ENCODE measurements at places on chromosomes 16 and 17. TPM values are rescaled to one million over a fixed set of nuclear protein-coding genes. Genes with fewer than 3 reads are reported as not detected.

DNA sequence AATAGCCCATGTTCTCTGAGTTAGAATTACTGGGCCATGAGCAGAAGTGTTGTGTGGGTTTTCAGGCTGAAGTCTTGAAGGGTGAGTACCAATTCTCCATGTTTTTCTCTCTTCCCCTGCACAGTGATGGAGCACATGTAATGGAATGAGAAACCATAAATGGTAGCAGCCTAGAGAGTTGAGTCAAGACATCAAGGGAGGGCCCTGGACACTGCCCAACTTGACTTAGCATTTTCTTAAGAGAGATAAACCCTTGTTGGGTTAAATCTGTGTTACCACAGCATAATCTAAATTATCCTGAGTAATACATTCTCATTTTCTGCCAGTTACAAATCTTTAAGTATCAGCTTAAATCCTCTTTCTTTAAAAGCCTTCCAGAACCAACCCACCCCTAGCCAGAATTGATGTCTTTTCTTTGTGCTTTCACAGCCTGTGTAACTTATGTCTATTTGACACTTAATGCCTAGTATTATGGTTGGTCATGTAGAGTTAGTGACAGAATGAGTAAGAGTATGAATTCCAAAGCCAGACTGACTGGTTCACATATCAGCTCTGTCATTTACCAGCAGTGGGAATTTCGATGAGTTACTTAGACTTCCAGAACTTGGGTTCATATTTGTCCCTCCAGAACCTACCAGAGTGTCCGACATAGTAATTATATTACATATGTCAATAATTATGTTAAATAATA, 27.0 kb upstream of the RGS9 start:
- no peak for DNase-seq

GRCh38 chr17:70184770-70185169, 15.4 kb downstream of the KCNJ2 start:
- no peak for DNase-seq

GRCh38 chr17:56918916-56919315, 5.1 kb upstream of the TRIM25 start:
- DNase-seq, result no peak

DNA sequence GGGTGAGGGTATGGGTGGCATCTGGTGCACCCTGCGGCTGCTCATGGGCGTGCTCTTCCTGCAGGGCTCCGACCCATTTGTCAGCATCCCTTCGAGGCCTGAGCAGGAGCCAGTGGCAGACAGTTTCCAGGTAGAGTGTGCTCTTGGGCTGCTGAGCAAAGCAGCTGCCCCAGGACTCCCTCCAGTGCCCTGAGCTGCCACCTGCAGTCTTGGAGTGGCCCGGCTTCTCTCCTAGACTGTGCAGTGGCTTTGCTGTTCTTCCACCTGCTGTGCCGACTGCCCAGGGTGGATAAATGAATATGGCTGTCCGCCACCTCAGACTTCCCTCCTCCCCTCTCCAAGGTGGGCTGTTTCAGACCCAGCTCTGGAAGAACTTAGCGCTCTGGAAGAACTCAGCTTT, 10.8 kb upstream of the JPT2 start:
- DNase-seq, result no peak

- no peak for DNase-seq
These were observed 58.3 kb downstream of the USP32 start for GRCh38 chr17:60333628-60334031.

DNA sequence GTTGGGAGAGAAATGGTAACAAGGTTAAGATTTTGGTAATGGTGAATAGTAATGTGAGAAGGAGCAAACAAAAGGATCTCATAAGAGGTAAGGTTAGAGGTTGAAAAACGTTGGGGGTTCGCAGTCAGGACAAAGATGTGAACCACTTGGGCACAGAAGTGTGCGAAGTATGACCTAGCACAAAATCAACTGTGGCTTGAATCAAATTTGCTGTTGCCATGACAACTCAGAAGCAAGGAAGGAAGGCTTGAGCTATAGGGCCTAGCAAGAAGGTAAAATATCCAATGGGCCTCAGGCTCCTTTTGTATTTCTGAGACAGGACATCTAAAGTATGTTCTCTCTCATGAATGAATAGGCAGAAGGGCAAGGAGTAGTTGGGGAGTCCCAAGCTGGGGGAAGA, 24.5 kb upstream of the TEKT1 start:
- DNase-seq, result no peak

DNA sequence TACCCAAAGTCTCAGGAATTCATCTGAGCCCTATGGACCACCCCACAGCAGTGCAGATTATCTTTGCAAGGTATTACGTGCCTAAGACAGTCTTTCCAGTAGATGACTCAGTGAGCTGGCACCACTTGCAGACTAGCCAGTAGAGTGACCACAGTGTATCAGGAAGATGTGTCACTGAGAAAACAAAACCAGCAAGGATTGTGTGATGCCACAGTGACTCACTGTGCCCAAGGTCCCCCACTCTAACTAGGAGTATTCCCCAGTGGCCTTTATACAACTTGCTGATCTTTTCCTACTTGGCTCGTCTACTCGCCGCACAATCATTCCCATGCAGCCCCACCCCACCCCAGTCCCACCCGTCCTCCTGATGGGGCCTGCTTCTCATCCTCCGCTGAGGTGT, 26.8 kb upstream of the PRKCA start:
- peak; percentile 79 for DNase-seq

DNA sequence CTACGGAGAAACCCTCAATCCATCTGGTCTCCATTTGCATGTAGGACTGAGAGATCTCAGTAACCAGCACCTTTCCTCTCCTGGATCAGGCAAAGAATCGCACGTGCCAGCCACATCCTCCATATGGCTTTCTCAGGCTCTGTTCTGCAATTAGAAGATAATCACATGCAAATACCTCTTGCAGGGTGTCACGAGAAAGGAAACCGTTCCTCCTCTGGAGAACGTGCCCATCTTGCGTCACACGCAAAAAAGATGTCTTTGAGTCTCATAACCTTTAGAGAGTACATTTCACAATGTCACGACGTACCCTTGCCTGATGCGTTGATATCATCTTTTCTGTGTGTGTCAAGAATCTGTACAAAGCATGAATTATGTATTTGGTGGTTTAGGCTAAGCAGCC, 36.2 kb upstream of the DNAH17 start:
- DNase-seq, result no peak

DNA sequence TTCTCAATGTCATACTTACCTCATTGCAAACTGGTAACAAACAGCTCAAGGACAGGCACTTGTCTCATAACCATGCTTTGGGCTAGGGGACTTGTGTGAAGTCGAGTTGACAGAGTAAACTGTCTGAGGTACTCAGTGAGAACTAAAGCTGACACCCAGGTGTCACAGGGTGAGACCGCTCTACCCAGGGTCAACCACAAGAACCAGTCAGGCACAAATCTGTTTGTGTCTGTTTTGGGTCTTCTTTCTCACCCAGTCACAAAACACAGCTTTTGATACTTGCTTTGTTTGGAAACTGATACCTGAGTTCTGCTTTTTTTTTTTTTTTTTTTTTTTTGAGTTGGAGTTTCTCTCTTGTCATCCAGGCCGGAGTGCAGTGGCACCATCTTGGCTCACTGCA, 161.1 kb downstream of the STX8 start:
- no peak for DNase-seq

DNA sequence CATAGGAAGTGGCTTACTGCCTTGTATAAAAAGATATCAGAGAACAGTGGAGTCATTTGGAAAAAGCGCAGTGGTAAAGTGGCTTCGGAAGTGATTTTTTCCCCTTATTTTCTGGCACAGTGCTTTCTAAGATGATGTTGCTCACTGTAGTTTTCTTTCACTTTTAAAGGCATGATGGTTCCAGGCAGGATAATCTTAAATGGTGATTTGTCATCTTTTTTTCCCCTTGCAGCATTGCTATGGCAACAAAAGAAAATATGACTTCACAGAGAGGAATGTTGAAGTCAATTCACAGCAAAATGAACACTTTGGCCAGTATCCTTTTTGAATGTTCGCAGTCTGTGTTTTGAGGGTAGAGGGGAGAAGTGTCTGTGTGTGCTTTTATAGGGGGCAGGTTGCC, 42.5 kb downstream of the GOSR1 start:
- DNase-seq, result peak; percentile 89

- DNase-seq, result no peak
These were observed 2.7 kb upstream of the HSD11B2 start for GRCh38 chr16:67428146-67428731.

DNA sequence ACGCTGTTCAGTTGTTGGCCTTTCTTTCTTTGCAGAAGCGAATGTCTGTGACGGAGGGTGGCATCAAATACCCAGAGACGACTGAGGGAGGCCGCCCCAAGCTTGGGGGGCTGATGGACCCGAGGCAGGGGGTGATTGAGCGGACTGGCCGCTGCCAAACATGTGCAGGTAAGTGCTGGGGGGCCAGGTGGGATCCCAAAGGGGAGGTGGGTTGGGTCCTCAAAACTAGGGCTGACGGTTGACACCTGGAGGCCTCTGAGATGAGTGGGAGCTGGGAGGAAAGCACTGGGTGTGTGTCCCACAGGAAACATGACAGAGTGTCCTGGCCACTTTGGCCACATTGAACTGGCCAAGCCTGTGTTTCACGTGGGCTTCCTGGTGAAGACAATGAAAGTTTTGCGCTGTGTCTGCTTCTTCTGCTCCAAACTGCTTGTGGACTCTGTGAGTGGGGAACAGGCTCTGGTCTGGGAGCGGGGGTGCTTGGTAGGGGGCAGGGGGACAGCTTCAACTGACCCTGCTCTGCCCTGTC, 11.8 kb downstream of the POLR2A start:
- DNase-seq, result no peak

- no peak for DNase-seq
These were observed 200.3 kb downstream of the MSI2 start for GRCh38 chr17:57456622-57457021.

GRCh38 chr16:22932032-22932771, 118.2 kb downstream of the HS3ST2 start:
- DNase-seq, result no peak

DNA sequence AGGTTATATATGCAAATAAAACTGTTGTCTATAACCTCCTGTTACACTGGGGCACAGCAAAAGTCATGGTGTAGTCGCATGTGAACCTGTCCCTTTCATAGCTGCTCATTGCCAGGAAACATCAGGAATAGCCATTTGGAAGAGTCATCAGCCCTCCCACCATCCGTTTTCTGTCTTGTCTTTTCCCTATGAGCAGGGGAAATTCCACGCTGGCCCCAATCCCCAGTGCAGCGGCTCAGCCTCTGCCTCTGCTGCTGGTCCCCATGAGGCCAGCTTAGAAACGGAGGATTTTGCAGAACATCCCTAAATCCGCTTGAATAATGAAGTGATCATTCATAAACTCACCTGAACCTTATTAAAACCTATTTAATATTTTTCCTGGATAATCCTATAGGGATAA, 10.5 kb downstream of the MAPT start:
- no peak for DNase-seq

DNA sequence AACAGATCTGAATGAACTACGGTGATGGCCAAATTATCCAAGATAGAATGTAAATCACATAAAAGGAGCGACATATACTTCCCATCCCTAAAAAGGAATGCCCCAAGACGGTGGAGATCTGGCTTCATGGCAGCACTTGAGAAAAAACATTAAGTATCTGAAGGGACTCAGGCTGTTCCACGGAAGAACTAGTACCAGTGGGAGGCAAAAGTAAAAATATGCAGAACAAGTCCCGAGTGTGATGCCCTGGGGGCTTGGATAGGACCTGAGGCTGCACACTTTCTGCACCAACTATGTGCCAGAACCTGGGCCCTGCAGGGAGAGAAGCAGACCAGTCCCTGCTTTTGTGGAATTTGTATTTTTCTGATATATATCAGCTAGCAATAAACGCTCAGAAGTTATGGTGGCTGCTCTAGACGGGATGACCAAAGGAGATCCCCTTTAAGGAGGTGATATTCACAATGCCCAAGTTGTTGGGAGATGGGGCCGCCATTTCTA, 539 bp upstream of the CKLF start:
- no peak for DNase-seq

DNA sequence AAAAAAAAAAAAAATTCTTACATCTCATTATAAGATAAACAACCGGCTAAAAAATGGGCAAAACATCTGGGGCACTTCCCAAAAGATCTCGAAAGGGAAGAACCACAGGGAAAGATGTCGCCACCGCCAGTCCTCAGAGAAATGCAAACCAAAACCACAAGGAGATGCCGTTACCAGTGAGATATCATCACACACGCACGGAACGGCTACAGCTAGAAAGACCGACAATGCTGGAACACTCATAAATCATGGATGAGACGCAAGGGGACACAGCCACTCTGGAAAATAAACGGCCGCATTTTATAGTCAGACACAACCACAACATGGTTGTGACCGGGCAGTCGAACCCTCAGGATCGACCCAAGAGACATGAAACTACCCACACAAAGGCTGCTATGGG, 24.5 kb downstream of the WDR45B start:
- DNase-seq, result no peak

- DNase-seq, result no peak
These were observed 98.6 kb upstream of the PMFBP1 start for GRCh38 chr16:72270531-72270930.

DNA sequence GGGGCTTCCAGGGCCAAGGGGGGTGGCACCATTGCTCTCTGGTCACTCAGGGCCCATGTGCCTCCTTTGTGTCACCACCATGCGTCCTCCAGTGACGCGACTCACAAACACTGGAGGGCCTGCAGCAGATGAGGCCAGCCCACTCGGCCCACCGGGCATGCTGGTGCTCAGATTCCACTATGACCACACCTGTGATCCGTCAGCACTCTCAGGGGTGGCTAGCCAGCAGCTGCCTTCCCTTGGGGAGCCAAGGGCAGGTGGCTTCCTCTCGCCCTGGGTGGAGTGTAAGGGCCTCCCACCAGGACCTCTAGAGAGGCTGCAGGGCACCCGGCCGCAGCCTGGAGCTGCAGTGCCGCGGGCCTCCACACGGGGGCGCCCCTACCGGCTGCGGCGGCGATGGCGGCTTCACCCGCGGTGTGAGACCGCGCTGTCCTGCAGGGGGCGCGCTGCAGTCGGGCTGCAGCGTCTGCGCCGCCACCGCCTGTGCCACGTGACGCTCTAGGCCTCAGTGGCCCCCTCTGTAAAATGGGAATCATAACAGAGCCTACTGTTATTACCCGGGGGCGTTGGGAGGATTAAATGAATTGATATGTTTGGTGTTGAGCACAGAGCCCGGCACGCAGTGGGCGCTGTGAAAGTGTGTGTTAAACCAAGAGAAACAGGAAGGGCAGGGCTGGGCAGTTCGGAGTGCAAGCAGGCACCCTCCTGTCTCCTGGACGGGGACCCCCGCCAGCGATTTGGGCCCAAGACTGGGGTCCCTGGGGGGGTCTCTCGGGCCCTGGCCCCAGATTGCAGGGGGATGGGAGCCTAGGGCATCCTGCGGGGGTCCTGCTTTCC, 192.4 kb upstream of the GSE1 start:
- DNase-seq, result no peak

- no peak for DNase-seq
These were observed 39.3 kb upstream of the YPEL2 start for GRCh38 chr17:59292174-59292523.

GRCh38 chr17:40209404-40210093, 9.6 kb upstream of the WIPF2 start:
- DNase-seq, result peak; percentile 87

- no peak for DNase-seq
These were observed 92.5 kb downstream of the ASIC2 start for GRCh38 chr17:33200587-33200986.

GRCh38 chr17:76873856-76874255, 5.7 kb downstream of the MGAT5B start:
- DNase-seq, result no peak

Gene MYCBPAP
- polyA plus RNA-seq, result 0.67 TPM

Gene SHISA9
- polyA plus RNA-seq, result not detected

Gene GSG1L2
- not detected for polyA plus RNA-seq

Gene GAS2L2
- polyA plus RNA-seq, result not detected

Gene KRT39
- polyA plus RNA-seq, result not detected

Gene ZP2
- not detected for polyA plus RNA-seq

Gene FOXF1
- polyA plus RNA-seq, result 6.0 TPM

Gene TM4SF5
- not detected for polyA plus RNA-seq

Gene CHRNE
- 0.18 TPM for polyA plus RNA-seq

Gene PARD6A
- polyA plus RNA-seq, result 0.88 TPM

Gene AANAT
- not detected for polyA plus RNA-seq
